ENCODE measurements at places on chromosomes 16 and 17.

DNA sequence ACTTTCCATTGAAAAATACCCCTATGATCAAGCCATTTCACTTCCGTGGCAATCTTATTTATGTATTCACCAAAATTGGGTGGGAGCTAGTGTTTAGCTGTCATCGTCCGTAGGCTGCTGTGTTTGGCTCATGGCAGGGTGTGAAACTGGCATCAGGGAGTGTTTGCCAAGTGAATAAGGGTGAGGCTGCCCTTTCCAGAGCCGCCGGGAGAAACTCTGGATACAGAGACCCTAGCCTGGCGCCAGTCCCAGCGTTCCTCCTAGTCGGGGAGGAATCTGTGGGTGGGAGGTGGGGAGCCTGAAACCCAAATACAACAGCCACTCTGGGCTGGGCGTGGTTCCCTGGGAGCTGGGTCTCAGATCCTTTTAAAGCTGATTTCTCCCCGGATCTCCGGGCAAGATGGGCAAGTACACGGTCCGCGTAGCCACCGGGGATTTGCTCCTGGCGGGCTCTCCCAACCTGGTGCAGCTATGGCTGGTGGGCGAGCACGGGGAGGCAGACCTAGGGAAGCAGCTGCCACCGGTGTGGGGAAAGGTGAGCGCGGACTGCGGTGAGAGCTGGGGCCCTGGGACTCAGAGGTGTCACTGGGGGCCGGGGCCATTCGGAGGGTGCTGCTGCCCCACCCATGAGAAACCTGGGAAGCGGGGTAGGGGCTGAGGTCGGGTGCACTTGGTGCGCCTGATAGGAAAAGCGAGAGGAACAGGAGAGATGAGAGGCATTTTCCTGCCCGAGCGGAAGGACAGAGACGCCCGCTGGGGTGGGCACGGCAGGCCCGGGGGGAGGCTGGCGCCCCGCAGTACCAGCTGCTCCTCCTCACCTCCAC, 62.1 kb upstream of the TEKT1 start:
- no peak for DNase-seq

GRCh38 chr16:50311134-50311528, 44.8 kb downstream of the ADCY7 start:
- DNase-seq = no peak

DNA sequence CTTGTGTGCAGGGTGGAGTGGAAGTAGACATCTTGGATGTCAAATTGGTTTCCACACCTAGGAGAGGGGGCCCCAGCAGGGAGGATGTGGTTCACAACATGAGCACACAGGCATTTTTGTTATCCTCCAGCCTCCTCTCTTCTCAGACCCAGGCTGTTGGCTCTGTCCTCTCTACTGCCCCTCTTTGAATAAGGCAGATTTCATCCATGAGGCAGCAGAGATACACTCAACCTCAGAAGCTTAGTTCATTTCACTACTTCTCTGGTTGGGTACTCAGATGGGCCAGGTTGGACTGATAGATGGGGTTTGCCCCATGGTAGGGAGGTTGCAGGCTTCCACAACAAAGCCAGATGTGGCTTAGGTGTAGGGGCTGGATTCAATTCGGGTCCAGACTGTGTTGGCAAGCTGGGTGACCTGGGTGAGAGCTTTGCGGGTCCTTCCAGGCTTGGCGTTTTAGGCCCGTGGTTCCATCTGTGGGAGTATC, 22.2 kb upstream of the NFATC3 start:
- peak; percentile 48 for DNase-seq

GRCh38 chr16:79843631-79844043, 243.1 kb upstream of the MAF start:
- peak; percentile 23 for DNase-seq

DNA sequence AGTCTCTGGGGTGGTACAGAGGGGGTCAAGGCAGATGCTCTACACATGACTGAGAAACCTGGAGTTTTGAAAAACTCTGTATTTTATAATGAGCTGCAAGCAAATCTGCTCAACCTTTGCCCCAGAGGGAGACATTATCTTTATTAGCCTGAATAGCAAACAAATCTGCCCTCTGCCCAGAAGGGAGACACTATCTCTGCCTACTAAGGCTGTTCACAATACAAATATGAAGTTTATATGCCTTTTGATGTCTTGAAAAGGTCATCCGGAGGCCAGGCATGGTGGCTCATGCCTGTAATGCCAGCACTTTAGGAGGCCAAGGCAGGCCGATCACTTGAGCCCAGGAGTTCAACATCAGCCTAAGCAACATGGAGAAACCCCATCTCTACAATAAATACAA, 11.0 kb upstream of the XYLT1 start:
- DNase-seq = no peak

DNA sequence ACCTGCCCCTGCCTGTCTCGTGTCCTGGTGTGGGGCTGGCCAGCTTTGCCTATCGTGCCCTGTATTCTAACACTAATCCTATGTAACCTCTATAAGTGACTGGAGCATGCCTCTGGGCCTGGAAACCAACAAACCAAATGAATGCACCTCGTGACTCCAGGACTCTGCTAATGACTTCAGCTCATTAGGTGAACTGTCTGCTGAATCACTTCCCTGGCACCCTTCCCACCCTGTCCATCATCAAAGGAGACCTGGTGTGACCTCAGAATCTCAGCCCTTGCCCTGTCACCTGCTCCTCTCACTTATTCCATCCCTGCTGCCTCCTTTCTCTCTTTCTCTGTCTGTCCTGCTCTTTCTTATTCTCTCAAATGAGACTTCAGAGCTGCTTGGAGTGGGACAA, 322.4 kb downstream of the CBLN1 start:
- DNase-seq = no peak

DNA sequence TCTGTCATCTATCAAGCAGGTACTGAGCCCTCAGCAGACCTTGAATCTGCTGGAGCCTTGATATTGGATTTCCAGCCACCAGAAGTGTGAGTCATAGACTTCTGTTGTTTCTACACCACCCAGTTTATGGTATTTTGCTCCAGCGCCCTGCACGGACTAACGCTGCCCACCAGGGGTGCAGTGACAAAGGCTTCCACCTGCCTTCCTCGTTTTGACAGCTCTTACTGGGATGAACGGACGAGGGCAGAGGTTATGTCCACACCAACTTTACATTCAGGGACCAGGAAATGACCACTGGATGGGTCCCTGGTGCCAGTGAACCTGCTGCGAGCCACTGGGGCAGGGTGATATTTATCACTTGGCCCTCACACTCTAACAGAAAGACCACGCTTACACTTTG, 66.6 kb upstream of the CBX4 start:
- DNase-seq = no peak

Measured in T-helper 2 cell treated with Interferon-gamma antibody and Interleukin-4, amounts not matched to agents 5 μg/mL and 100 μg/mL, for 36 hours (primary cell).